ENCODE measurements at places on chromosomes 4 and X.

DNA sequence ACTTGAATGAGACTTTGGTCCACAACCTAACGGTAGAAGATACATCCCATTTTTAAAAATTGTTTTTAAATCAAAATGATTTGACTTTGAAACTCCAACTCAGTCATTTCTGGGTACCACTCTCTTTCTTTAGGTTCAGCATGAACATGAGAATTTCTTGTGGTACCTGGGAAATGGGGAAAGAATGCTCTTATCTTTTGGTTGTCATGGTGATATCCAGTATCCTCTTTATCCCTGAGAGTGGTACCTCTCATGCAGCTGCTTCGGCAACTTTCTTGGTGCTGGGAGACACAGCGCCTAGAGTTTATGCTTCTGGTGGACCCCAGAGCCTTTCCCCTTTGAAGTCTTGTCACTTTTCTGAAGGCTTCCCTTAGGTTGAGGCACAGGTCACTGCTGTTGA lies 465.1 kb upstream of the FAT1 start:
- DNase-seq: no peak

DNA sequence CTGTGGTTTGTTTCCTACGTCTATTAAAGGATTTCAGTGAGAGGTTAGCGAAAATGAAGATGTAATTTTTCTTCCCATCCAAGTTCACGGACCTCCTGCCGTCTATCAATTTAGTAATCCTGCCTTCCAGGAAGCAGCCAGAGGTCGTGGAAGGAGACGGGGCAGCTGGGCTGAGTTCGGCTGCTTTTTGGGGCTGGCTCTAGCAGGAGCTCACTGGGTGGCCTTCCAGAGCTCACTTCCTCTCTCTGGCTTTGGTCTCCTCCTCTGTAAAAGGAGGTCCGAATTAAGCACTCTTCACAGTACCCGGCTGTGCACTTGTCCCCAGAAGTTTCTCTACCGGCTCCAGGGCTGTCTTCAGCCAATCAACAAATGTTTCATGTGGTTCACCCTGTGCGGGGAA lies 295.4 kb downstream of the BCOR start:
- DNase-seq: no peak

DNA sequence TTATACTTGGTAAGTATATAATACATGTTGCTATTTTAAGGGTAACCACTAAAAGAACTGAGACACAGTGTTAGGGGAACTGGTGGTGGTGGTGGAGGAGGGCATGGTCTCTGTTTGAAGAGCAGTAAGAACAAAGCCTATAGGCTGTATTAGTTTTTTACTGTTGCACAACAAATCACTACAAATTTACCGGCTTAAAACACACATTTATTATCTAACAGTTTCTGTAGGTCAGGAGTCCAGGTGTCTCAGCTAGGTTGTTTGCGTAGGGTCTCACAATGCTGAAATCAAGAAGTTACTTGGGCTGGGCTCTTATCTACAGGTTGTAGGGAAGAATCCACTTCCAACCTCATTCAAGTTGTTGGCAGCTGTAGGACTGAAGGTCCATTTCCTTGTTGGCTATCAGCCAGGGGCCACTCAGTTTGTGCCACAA lies 52.6 kb downstream of the CASK start:
- no peak for DNase-seq

GRCh38 chr4:100489305-100489704 lies 28.5 kb downstream of the EMCN start:
- DNase-seq: no peak

DNA sequence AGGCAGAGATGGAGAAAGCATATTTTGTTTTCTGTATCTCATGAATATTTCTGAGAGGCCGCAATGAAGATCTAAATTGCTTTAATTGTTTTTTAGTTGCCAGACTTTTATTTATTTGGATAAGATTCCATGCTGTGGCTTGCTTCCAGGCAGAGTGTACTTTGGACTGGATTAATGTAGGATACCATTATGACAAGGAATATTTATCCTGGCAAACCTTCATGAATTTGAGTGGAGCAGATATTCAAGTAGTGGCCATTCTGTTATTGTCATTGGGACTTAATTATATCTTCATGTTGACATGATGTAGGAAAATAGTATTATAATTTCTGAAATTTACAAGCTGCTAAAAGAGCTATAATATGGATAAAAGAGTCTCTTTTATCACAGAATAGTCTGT lies 182.9 kb downstream of the C4orf33 start:
- DNase-seq: no peak

DNA sequence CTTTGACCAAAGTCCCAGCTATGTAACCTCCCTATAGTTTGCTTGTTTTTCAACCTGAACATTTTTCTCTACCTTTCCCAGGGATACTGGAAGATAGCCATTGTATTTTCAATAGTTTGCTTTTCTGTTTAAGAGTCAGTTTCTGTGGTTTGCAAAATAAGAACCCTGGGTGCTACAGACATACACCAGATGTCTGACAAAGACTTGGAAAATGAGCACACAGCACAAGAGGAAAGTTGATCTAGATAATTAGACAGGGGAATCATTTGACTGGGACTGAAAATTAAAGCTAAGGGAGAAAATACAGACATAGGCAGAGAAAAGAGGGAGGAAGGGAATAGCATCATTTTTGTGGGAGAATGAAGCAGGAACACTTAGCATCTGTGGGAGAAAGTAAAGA lies 218.3 kb upstream of the CNKSR2 start:
- DNase-seq: no peak

DNA sequence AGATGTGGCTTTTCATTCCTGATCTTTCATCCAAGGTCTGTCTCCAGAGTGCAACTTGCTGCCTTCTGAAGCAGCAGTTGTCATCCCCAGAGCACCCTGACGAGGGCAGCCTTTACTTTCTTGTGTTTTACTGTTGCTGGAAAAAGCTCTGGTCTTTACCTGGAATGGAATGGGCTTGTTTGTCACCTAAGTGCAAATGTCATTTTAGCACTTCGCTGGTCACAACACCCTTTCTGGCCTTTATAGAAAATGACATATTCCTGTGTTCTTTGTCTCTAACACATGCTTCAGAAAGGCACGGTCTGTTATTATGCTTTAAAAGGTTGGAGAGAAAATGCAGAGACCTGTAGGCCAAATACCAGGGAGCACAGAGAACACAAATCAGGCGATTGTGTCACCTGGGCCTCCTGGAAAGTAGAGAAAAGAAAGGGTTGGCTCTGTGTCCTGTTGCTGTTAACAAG lies 332.7 kb upstream of the IGFBP7 start:
- DNase-seq: no peak
